ENCODE measurements at places on chromosomes 7 and 10. TPM values are rescaled to one million over a fixed set of nuclear protein-coding genes. Genes with fewer than 3 reads are reported as not detected.
A peak's percentile ranks its signal among the peaks of the same experiment; 100 is the strongest.

- no peak for DNase-seq
These were observed 99.1 kb downstream of the SAMD9 start for GRCh38 chr7:93018716-93019115.

GRCh38 chr7:82699773-82700186 is 256.2 kb upstream of the CACNA2D1 start:
- no peak for DNase-seq

DNA sequence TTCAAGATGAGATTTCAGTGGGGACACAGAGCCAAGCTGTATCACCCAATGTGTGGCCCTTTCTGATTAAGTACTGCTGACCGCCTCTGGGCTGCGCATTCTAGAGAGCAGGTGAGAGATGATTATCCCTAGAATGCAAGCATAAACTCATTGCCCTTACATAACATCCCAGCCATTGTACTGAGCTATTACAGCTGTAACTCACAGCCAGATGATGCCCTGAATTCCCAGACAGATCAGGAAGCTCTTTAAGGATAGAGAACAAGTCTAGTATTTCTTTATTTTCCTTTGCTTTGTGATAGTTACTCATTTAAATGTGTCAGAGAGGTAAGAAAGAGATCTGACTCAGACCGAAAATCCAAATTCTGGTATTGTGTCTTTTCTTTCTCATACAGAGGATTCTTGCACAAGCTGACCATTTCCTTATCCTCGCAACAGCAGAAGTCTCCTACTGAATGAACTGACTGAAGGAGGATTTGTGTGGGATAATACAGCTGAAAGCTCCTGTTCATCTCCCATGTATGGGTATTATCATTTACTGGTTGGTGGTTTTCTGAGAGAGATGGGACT is 58.4 kb downstream of the ZNF22 start:
- no peak for DNase-seq

DNA sequence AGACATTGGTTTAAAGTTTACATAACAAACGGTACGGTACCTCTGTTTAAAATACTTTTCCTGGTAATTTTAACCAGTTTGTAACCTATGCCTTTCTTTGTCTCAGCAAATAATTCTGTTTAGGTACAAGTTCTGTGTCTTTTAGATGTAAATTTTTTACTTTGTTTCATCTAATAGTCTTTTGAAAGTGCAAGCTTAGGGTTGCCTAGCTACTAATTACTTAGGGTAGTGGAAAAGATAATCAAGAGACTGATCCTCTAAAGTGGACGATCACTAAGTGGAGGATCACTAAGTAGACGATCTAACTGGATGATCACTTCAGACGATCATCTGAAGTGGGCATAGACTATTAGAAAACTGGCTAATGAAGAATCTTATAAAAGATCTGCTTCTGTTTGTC is 16.1 kb upstream of the FKBP9 start:
- no peak for DNase-seq

GRCh38 chr7:71723859-71724258 is 591.9 kb downstream of the GALNT17 start:
- no peak for DNase-seq

DNA sequence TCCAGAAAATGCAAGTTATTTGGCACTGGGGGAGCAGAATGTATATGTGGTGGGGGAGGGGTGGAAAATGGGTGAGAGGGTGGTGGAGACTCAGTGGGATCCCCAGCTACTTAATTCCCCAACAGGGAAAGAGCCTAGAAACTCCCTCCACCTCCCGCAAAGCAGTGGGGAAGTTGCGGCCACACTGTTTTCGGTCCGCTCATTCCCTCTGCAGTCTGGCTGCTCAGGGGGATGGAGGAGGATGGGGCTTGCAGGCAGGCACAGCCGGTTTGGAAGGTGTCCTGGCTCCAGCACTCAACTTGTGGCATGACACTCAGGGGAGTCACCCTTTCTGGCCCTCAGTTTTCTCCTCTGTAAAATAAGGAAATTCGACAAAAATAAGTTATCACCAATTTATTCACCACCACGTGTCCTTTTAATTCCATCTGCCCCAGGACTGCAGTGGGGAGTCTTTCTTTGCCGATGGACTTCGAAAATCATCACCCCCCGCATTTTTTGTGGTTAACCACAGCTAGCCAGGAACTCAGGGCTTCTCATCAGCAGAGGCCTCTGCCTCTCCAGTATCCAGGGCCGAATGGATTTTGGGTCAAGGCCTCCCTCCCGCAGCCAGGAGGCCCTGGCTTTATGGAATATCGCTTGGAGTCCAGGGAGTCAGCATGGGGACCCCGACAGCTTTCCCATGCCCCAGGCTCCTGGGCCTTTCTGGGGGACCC is 1.6 kb upstream of the HTRA1 start:
- DNase-seq = no peak

DNA sequence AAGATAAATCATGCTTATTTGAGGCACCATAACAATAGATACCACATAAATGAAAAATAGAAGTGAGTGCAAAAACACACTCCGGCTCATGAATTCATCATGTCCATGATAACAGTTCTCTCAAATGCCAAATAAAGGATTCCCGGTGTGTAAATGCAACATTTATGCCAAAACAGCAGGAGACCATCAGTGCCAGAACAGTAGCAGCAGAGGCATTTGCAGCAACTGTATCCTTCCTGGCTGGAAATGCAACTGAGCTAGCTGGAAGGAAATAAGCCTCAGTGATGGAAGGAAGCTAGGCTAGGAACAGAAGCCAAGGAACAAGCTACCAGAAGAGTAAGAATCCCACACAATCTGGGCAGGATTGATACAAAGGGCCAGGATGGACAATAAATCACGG is 79.9 kb upstream of the THSD7A start:
- no peak for DNase-seq

- DNase-seq = no peak
These were observed 66.3 kb downstream of the GLI3 start for GRCh38 chr7:42170724-42171123.

DNA sequence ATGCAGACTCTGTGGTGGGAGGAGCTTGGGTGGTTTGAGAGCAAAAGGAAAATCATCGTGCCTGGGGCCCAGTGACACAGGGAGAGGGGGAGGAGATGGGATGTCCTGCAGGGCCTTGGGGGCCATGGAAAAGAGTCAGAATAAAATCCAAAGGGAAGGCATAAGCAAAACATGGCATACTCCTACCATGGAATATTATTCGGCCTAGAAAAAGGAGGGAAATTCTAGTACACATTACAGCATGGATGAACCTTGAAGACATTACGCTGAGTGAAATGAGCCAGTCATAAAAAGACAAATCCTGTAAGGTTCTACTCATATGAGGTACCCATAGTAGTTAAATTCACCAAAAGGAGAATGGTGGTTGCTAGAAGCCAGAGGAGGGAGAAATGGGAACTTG is 38.7 kb downstream of the STRA8 start:
- no peak for DNase-seq

- no peak for DNase-seq
These were observed 5.9 kb downstream of the SAP25 start for GRCh38 chr7:100567751-100568175.

Gene HOXA6
- total RNA-seq = not detected

- DNase-seq = peak; percentile 41
These were observed at the start of gene DENND11 for GRCh38 chr7:141702047-141702567. DENND11 (minus strand) TSS chr7:141702166; CDS start chr7:141702153, 13 bp downstream.

GRCh38 chr7:104894726-104895521 is 119.1 kb upstream of the KMT2E start:
- DNase-seq = no peak

- DNase-seq = no peak
These were observed 100.3 kb downstream of the TNS3 start for GRCh38 chr7:47481541-47482012.

- no peak for DNase-seq
These were observed 198.3 kb downstream of the PLXNA4 start for GRCh38 chr7:132377703-132378584.

- no peak for DNase-seq
These were observed 613 bp downstream of the AP5Z1 start for GRCh38 chr7:4775848-4776623.

- no peak for DNase-seq
These were observed 56.1 kb downstream of the ZRANB1 start for GRCh38 chr10:124997771-124998623.

Gene FAM180A
- not detected for total RNA-seq

GRCh38 chr7:133364959-133365690 is 112.2 kb downstream of the EXOC4 start:
- no peak for DNase-seq

Gene KAZALD1
- 10.2 TPM for total RNA-seq

- no peak for DNase-seq
These were observed 10.6 kb downstream of the DNAJB6 start for GRCh38 chr7:157347217-157347904.

DNA sequence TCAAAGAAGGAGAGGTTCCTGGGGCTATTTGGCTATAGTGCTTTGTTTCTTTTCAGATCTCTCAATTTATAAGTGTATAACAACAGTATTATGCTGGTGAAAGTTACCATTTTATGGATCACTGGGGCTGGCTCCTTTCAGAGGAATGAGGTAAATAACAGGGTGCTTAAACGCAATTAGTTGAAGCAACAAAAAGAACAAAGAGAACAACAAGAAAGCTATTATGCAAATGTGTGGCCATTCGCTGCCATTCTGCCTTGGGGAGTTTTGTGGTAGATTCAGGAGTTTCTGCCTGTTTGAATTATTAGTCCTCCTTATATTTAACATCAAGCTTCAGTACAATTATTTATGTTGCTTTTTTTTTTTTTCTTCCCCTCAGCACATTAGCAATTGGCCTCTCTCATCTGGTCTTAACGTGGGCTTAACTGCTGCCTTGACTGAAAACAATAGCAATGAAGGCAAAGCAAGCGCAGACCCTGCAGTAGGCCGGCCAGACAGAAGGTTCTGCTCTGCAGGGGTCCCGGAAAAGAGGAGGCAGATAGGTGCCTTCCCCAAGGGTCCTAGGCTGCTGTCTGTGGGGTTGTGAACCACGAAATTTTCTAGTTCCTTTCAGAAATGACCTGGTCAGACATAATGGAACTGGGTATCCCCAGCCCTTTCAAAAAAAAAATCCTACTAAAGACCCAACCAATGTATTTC is 339.9 kb upstream of the PODXL start:
- DNase-seq = peak; percentile 35

Gene SPDYE8
- not detected for total RNA-seq

Gene NYAP1
- total RNA-seq = 7.6 TPM

DNA sequence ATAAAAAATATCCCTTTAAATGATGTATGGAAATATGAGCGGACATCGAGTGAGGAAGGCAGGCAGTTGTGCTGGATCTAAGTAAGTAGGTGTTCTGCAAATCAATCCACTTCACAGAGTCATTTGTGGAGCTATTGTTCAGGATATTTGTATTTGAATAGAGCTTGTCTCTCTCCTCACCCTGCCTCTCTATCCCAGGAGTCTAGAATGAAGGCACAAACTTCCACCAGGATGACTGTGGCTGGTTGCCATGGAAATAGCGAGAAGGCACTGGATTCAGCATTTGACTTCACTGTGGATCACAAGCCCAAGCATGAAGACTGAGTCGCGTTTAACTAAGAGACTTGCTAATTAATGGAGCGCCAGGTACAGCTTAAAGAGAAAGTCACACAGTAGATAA is 53.2 kb downstream of the NPY start:
- DNase-seq = peak; percentile 39

- no peak for DNase-seq
These were observed 85.1 kb upstream of the RELN start for GRCh38 chr7:104074529-104074928.

Gene C10orf105
- 0.48 TPM for total RNA-seq

DNA sequence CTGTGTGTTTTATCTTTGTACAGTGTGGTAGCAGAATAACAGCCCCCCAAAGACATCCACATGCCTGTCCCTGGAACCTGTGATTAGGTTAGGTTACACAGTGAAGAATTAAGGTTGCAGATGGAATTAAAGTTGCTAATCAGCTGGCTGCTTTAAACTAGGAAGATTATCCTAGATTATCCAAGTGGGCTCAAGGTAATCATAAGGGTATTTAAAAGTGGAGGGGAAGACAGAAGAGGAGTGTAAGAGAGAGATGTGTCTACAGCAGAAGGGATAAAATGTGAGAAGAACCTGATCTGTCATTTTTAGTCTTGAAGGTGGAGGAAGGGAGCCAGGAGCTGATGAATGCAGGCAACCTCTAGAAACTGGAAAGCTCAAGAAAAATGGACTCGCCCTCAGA is 117.6 kb downstream of the ARHGAP22 start:
- DNase-seq = no peak

DNA sequence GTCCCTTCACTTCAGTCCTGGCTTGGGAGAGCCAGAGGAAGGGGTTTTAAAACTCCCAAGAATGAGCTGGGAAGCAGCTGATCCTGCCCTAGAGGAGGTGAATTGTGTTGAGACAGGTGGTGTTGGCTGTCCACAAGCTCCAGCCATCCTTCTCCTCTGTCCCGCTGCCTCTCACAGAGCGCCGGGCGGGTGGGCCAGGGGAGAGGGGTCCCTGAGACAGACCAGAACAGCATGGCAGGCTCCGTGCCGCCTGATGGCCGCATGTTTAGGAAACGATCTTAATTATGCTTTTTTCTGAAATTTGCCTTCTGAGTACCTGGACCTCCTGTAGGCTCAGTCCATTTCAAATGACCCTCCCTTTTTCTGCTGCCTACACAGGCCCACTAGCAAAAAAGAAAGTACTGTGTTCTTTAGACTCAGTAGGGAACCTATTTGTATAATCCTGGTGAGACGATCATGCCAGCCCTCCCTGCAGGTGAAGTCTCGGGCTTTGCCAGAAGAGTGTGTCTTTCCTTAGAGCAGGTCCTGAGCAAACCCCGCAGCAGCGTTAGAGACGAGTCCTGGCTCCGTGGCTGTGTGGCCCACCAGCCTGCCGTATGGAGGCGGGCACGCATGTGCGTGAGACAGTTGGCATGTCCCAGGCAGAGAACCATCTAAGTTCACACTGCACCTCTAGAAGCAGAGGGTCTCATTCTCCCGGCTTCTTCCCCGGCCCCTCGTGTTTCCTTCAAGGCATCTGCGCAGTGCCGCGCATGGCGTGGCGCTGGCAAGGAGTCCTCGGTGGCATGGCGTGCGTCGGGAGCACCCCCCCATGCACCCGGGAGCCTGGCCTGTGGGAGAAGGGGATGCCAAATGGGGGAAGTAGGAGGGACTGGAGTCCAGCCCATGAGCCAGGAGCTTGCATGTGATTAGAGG is 26.3 kb upstream of the PWWP2B start:
- DNase-seq = no peak

GRCh38 chr10:117312430-117312829 is 62.8 kb downstream of the PDZD8 start:
- no peak for DNase-seq

- peak; percentile 49 for DNase-seq
These were observed at the start of gene RELN for GRCh38 chr7:103989200-103989784. RELN (minus strand) TSS chr7:103989658; CDS start chr7:103989356, 302 bp downstream.

GRCh38 chr10:85618841-85619240 is 747.8 kb downstream of the GRID1 start:
- no peak for DNase-seq

Gene ST8SIA6
- 3.5 TPM for total RNA-seq

GRCh38 chr7:88041583-88041982 is 107.5 kb downstream of the ADAM22 start:
- DNase-seq = no peak

GRCh38 chr7:74185016-74185415 is 10.9 kb downstream of the EIF4H start:
- no peak for DNase-seq

Gene SEMA3C
- total RNA-seq = 2.1 TPM

Gene RHOBTB1
- total RNA-seq = 6.9 TPM

Gene GHRHR
- 4.0 TPM for total RNA-seq
